ENCODE measurements at places on chromosomes 6 and 20.
A peak's percentile ranks its signal among the peaks of the same experiment; 100 is the strongest.

DNA sequence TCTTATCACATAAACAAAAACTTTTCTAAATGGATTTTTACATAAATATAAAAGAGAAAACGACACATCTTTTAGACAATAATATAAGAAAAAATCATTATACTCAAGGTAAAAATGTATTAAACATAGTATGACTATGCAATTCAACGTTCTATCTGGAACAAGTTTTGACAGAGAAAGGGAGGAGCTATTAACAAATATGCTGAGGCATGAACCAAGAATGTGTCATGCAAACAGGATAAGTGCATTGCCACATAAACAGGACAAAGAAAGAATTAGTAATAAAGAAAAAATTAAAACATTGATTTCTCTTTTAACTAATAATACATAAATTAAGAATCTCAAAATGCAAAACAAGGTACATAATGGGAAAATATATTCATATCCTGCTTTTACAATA, 1353.4 kb upstream of the GJE1 start:
- no peaks in the 10 kb centered on the region for H3K4me1 ChIP-seq
- no peak for DNase-seq
- H3K27me3 ChIP-seq, result no peaks in the 10 kb centered on the region
- H3K27ac ChIP-seq, result no peak overlapping the region
- no peaks in the 10 kb centered on the region for H3K36me3 ChIP-seq
- no peak overlapping the region for H3K4me3 ChIP-seq

GRCh38 chr20:4866429-4866828, 134.9 kb downstream of the SLC23A2 start:
- H3K4me3 ChIP-seq, result no peak overlapping the region
- no peak overlapping the region for H3K27ac ChIP-seq
- DNase-seq, result no peak
- no peaks in the 10 kb centered on the region for H3K27me3 ChIP-seq

GRCh38 chr6:41651246-41651961, 13.1 kb downstream of the MDFI start:
- no peak overlapping the region for H3K27ac ChIP-seq
- no peaks in the 10 kb centered on the region for H3K36me3 ChIP-seq
- no peaks in the 10 kb centered on the region for H3K4me1 ChIP-seq
- H3K27me3 ChIP-seq, result no peaks in the 10 kb centered on the region
- H3K4me3 ChIP-seq, result no peak overlapping the region

DNA sequence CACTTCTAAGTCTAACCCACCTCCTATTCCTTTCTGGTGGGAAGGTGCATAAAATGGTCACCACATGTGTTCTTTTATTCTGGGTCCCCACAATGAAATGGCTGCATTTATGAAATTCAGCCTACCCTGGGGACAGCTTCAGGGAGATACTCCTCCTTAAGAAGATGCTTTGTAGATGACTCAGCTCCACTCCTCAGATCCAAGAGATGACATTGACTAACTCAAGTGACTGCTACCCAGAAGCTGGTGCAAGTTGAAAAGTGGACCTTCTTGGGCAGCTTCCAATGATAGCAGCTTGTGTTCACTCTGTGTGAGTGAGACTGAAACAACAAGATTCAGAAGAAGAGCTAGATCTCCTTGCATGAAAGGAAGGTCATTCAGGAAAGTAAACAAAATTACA, 113.4 kb downstream of the SCP2D1 start:
- DNase-seq, result no peak
- H3K4me1 ChIP-seq, result no peaks in the 10 kb centered on the region
- no peaks in the 10 kb centered on the region for H3K27me3 ChIP-seq
- no peaks in the 10 kb centered on the region for H3K36me3 ChIP-seq
- H3K4me3 ChIP-seq, result no peak overlapping the region

GRCh38 chr20:11989018-11989771, 71.5 kb downstream of the BTBD3 start:
- H3K27me3 ChIP-seq, result no peaks in the 10 kb centered on the region
- DNase-seq, result no peak
- no peaks in the 10 kb centered on the region for H3K36me3 ChIP-seq
- no peak overlapping the region for H3K4me3 ChIP-seq

DNA sequence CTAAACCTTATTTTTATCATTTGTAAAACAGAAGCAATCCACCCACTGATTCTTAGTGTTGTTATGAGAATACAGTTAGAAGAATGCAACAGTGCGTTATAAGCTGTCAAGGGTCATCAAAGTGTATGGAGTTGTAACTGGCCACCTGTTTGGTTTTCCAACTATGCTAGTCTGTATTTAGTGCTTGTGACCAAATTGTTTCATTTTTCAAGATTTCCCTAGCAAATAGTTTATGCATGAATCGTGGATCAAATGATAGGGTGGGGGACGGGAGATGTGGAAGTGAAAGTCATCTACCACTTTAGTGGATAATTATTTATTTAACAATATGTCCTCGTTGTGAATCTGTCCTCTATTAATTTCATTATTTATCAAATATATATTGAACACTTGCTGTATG, 175.4 kb upstream of the HDDC2 start:
- no peak overlapping the region for H3K27ac ChIP-seq
- no peak overlapping the region for H3K4me3 ChIP-seq
- no peak for DNase-seq
- no peaks in the 10 kb centered on the region for H3K27me3 ChIP-seq

DNA sequence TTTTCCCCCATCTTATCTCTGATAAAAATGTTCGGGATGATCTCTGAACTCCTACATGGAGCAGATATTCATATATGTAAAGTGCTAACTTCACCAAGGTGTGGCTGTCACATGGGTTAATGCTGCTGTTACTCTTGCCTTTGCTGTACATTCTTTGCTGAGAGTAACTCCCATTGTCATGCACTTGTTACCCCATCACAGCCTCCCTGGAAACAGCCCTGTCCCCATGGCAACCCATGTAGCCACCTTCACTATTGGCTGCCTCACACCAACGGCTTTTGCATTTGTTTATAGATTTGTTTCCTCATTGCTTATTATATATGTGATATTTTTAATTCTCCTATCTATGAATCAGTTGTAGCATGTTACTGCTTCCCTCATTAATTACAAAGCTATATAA, 17.3 kb upstream of the IBTK start:
- no peaks in the 10 kb centered on the region for H3K4me1 ChIP-seq
- H3K36me3 ChIP-seq, result no peaks in the 10 kb centered on the region
- H3K4me3 ChIP-seq, result no peak overlapping the region

DNA sequence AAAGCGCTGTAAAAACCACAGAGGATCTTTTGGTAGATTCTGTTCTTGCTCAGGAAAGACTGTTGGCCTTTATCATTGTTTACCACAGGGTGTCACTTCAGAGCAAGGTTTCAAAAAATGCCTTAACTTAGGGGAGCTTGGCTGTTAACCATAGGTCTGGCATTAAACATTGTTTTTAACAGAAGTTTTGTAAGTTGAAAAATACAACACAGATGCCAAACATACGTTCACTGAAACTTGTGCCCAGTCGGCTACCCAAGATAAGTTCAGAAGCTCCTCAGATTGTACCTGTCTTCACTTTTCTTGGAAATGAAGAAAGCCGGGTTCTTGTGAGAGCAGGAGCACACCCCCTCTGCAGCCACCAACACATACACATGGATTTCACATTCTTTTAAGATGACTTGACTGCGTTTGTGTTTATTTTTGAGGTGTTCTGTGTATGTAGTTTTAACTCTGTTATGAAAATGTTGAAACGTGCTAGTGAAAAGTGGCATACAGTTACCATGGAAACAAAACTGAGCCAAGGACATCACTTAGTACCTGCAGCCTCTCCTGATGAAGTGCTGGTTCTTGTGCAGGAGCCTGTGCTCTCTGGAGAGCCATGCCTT, 64.9 kb downstream of the SYCP2L start:
- H3K4me1 ChIP-seq, result no peaks in the 10 kb centered on the region
- no peak overlapping the region for H3K4me3 ChIP-seq

GRCh38 chr6:111267764-111268333, 180.5 kb downstream of the SLC16A10 start:
- no peaks in the 10 kb centered on the region for H3K27me3 ChIP-seq
- H3K4me3 ChIP-seq, result no peak overlapping the region
- DNase-seq, result no peak
- no peaks in the 10 kb centered on the region for H3K36me3 ChIP-seq

DNA sequence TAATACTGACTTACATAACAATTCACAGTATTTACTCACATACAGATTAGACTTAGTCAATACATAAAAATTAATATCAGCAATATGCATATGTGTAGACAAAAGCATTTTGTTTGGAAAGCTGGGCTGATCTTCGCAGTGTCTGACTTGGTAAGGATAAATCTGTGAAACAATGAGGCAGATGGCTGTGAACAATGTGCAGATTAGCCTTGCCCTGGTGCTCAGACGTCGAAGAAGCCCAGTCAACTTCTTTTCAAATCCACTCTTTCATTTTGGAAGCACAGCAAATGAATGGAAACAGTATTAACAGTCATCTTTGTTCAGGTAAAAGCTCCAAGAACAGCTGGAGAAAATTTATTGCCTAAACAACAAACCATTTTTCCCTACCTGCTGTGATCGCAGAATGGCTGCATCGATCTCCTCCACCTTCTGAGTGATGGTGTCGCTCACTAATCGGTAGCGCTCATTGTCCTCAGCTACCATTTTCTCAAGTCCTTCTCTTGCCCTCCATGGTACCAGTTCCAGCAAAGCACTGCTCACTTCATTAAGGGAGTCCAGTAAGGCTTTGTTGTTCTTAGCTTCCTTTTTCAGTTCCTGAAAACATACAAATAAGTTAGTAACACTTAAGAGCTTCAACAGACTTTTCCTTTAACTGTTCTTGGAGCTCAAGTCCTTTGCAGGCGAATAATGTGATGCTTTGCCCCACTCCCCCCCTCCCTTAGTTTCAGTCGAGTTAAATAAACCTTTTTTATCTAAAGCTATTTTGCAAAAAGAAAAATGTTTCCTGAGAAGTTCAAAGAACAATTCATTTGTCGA, 116.5 kb downstream of the DST start:
- H3K36me3 ChIP-seq, result no peaks in the 10 kb centered on the region
- peak overlapping the region; percentile 60 for H3K27ac ChIP-seq
- H3K4me3 ChIP-seq, result no peak overlapping the region
- DNase-seq, result no peak
- no peaks in the 10 kb centered on the region for H3K4me1 ChIP-seq

- H3K27me3 ChIP-seq, result no peaks in the 10 kb centered on the region
- no peak overlapping the region for H3K4me3 ChIP-seq
- no peak for DNase-seq
- H3K27ac ChIP-seq, result no peak overlapping the region
- no peaks in the 10 kb centered on the region for H3K4me1 ChIP-seq
These were observed 417.8 kb downstream of the CDC5L start for GRCh38 chr6:44805238-44805846.

- H3K4me1 ChIP-seq, result no peaks in the 10 kb centered on the region
- no peak overlapping the region for H3K4me3 ChIP-seq
- peaks cover 26% of the 10 kb centered on the region for H3K27me3 ChIP-seq
- no peak for DNase-seq
- no peaks in the 10 kb centered on the region for H3K36me3 ChIP-seq
These were observed 2.6 kb downstream of the PRR18 start for GRCh38 chr6:166305562-166306117.

GRCh38 chr6:132902901-132903300, 88.5 kb downstream of the RPS12 start:
- no peak for DNase-seq
- no peaks in the 10 kb centered on the region for H3K4me1 ChIP-seq
- no peak overlapping the region for H3K27ac ChIP-seq
- H3K36me3 ChIP-seq, result no peaks in the 10 kb centered on the region
- no peaks in the 10 kb centered on the region for H3K27me3 ChIP-seq
- no peak overlapping the region for H3K4me3 ChIP-seq

DNA sequence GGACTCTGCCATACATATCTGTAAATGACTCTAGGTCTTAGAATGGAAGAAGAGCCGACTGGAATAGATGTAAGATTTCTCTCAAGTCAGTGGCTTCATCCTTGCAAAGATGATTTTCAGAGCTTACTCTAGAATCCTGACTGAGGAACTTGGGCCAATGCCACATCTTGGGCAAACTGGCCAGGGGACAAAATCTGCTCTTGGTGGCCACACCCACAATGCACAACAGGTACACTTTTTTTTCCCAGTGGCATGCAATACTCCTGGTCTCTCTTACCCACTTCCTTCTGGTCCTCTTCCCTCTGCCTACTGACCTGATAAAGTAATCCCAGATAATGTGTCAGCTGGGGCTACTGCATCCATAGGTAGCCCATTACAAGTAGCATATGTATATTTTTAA, 13.4 kb downstream of the CLIC5 start:
- no peaks in the 10 kb centered on the region for H3K36me3 ChIP-seq
- H3K4me3 ChIP-seq, result no peak overlapping the region
- H3K4me1 ChIP-seq, result no peaks in the 10 kb centered on the region
- DNase-seq, result no peak

DNA sequence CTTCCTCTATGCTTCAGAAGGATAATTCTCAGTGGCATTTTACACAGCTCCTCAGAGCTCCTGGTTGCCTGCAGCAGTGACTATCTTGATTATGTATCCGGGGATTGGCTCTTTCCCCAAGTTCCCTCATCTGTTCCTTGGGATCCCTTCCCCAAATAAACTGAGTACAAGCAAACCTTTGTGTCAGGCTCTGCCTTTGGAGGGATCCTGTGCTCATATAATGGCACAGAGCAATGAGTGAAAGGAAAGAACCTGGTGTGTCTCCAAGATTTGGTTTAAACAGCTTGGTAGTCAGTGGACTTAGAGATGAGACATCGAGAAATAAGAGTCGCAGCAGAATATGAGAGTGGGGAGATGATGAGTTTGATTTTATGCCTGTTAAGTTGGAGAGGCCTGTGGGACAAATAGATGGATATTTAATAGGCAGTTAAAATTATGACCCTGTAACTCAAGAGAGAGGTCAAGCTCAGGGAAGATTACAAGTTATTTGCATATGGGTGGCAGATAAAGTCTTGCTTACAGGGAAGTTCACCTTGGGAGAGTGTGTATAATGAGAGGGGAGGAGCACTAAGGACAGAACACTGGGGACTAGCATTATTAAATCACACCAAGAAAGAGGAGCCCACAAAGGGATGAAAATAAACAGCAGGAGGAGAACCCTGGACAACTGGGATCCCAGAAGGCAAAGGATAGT, 44.1 kb upstream of the GCLC start:
- no peaks in the 10 kb centered on the region for H3K27me3 ChIP-seq
- no peak overlapping the region for H3K4me3 ChIP-seq
- H3K4me1 ChIP-seq, result no peaks in the 10 kb centered on the region
- no peak for DNase-seq
- no peak overlapping the region for H3K27ac ChIP-seq

DNA sequence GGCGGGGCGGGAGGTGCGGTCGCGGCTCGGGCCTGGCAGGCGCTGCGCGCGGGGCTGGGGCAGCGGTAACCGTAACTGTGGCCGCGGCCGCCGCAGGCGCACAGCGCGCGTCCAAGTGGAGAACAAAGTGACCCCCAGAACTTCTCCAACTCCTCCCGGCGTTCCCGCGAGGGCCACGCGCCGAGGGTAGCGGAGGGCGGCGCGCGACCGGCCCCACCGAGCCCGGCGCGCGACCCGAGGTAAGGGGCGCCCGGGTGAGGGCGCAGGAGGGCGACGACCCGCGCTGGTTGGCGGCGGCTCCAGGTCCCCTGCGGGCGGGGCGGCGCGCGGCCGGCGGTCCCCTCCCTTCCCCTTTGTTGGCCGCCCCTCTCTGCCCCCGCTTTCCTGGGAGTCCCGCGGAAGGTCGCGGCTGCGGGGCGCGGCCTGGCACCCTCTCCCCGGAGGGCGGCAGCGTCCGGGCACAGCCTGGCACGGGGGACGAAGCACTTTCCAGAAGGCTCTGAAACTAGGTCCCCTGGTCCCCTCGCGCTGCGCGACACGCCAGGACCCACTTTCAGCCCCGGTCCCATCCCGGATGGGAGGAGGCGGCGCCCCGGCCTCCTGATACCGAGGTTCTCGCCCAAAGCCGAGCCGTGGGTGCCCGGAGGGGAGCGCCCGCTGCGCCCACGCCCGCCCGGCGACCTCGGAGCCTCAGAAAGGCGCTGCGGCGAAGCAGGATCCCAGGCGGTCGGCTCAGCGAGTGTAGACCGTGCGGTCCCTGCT, at the start of gene TIAM2:
Gene TIAM2 (plus strand): TSS at position 62 of the 762 bp plus-strand sequence. CDS start 133,909 bp downstream, outside the sequence.
- H3K27ac ChIP-seq, result peak within 1 kb of the TSS; percentile 69
- peaks cover 4% of the 10 kb centered on the region for H3K27me3 ChIP-seq
- no peaks in the 10 kb centered on the region for H3K36me3 ChIP-seq
- DNase-seq, result no peak

Measured in breast epithelium (tissue), 4 donors.